ENCODE measurements at places on chromosomes 5 and 9.

GRCh38 chr5:148923023-148923422 is 96.6 kb downstream of the ADRB2 start:
- no peak for DNase-seq

DNA sequence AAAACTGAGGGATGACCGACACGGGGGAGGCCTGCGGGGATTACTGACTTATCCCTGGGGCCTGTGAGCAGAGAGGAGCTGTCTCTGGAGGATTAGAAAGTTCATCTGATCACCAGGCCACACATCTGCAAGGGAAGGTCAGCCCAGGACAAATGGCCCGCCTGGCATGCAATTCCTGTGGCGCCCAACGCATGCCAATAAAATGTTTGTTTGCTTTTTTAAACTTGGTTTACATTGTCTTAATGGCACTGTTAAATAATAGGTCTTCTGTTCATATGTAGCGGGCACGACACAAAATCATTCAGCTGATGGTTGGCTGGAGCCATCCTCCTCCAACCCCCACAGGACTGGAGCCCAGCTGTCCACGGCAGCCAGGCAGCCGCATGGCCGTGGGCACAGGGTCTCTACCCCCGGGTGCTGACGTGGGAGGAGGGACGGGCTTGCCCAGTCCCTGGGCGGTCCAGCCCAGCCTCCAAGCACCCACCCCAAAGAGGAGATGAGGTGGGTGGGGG is 41.0 kb upstream of the SLC12A7 start:
- DNase-seq = no peak

GRCh38 chr5:83552275-83552674 is 80.7 kb downstream of the VCAN start:
- no peak for DNase-seq

- DNase-seq = no peak
Measured at GRCh38 chr9:106964822-106965525, 102.0 kb downstream of the ZNF462 start.

GRCh38 chr9:2087500-2088313 is 72.6 kb downstream of the SMARCA2 start:
- DNase-seq = peak; percentile 29

DNA sequence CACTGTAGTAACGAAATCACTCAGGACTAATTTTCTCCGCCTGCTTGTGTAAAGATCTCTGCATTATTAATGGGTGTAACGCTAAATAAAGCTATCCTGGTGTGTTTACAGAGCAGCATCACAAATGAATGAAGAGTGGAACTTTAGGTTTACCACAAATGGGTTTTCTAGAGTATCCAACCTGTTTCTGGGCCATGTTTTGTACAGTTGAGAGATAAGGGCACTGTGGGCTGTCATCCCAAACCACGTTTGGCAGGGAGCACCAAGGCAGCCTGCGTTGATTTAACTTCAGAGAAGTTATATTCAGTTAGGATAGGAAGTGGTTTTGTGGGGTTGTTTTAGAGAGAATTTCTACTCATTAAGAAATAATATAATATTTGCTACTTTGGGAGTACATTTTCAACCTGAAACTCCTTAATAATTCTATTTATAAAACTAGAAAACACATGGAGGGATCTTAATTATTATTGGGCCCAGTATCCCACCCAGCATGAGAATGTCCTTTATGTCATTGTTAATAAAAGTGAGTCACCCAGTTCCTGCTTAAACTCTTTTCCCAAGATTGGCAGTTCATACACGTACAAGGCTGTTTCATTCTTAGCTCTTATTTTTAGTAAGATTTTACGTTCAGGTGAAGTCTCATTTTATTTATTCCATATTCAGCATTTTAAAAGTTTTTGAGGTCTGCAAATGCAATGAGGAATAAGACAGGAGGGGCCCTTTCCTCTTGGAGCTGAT is 8.0 kb downstream of the KCNN2 start:
- no peak for DNase-seq

GRCh38 chr9:26231391-26231790 is 553.1 kb upstream of the TUSC1 start:
- no peak for DNase-seq

DNA sequence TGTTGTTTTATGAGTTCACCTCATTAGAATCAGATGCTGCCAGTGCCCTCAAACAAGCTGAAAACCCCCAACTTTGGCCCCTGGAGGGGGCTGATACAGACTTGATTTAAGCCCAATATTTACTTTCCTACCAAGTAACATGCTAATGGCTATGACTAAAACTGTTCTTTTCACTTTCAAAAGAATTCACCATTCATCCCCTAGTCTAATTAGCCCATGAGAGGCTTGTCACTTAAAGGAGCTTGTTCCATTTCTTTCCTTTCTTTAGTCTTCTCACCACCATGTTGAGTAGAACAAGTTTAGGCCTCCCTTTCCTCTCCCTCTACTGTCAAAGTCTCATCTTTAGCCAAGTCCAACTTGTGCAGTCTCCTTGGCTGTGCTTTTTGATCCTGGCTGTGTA is 50.4 kb downstream of the EPB41L4B start:
- DNase-seq = no peak

DNA sequence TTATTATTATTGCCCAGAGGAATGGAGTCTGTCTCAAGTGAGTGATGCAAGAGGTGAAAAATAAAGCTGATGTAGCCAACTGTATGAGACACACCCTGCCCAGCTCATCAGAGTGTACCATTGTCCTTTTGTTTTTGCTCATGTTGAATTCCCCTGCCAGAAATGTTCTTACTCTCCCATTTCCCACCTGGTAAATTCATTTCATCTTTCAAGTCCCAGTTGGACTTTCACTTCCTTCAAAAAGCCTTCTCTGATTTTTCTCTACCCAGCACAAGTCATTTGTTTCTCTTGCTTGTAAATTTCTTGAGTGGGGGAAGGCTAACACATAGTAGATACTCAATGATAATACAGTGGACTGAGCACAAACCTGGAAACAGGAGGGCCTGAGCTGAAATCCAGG is 394.5 kb upstream of the ZNF462 start:
- DNase-seq = no peak

- no peak for DNase-seq
Measured at GRCh38 chr9:95090023-95090791, 227.3 kb downstream of the FANCC start.
